A549 treated with dexamethasone at 1 μM for 4 hours (cell line): ENCODE measurements at places on chromosomes 6 and 20. TPM values are rescaled to one million over a fixed set of nuclear protein-coding genes. Genes with fewer than 3 reads are reported as not detected.

Gene CST5
- total RNA-seq, result not detected in 5 replicates

Gene BNIP5
- 0.02 to 0.05 TPM (median 0.03 TPM) in 5 replicates for total RNA-seq

Gene SLPI
- total RNA-seq, result 7.6 to 12.8 TPM (median 11.3 TPM) in 5 replicates

Gene MPIG6B
- not detected in 5 replicates for total RNA-seq

Gene HLA-DMB
- total RNA-seq, result 1.4 to 1.9 TPM (median 1.7 TPM) in 5 replicates

Gene ADGB
- total RNA-seq, result not detected in 5 replicates
